ENCODE measurements at places on chromosomes 6 and 20.

GRCh38 chr20:50267041-50267865 lies 76.6 kb downstream of the CEBPB start:
- DNase-seq = peak; percentile 34

DNA sequence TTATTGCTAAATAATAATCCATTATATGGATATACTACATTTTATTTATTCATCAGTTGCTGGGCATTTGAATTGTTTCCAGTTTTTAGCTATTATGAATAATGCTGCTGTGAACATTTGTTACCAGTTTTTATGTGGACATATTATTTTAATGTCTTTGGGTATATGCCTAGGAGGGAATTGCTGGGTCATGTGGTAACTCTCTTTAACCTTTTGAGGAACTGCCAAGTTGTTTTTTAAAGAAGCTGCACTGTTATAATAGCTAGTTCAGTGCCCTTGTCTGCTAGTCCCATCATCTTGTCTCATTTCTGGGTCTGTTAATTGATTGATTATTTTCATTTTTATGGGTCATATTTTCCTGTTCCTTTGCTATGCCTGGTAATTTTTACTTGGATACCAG lies 56.3 kb downstream of the FOXO3 start:
- DNase-seq = no peak

- no peak for DNase-seq
Observed at GRCh38 chr20:17747431-17747846, 47.7 kb downstream of the BANF2 start.

DNA sequence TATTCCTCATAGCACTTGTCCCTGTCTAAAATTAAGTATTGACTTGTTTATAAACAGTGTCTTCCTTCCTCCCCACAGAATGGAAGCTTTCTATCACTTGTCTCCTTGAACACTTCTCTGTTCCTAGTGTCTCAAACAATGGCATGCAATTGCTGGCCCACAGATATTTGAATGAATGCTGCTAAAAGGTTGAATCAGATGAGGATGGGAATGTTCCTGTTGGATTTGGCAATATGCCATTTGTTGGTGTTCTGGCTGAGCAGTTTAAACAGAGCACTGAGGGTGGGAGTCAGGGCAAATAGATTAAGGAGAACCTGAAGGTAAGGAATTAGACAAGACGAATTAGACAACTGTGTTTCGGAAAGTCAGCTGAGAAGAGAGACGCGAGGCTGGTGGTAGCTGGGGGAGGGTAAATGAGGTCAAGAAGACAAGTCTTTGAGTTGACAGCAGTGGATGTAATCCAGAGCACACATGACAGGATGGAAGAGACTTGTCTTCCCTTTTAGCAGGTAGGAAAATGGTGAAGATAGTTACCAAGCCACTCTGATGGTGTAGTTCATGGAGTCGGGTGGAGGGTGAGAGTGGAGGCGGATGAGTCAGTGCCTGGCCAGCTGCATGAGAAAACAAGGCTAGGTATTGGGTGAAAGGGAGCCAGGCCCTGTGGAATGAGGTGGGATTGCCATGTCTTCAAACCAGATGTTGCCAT lies 58.3 kb upstream of the GNRH2 start:
- no peak for DNase-seq

DNA sequence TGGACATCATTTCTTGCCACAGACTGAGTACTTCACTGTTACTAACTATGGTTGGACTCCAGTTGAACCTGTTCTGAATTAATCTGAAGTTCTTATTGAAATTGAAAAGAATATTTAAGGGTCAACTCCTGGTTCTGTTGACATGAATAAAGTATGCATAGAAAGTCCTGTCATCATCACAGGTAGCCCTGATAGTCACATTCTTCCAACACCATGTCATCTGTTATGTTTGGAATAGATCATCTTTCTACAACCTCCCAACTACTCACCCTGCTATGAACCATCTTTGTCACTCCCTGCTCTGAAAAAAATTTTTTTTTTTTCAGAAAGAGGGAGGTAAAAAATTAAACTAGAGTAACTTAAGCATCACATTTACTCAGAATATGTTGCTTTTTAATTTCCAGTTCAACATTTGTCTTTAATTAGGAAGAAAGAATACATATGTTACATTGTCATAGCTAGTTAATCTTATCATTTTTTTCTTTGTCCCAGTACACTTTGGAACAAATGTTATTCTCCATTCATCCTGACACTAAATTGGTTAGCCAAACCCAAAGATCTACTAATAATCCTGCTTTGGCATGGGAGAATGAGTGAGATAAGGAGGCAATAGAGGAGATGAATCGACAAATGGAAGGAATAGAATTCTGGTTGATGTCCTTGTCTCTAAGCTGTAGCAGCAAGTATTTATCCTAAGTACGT lies 775.1 kb upstream of the NRSN1 start:
- DNase-seq = no peak

GRCh38 chr20:51140671-51141070 lies 117.8 kb upstream of the KCNG1 start:
- DNase-seq = no peak

DNA sequence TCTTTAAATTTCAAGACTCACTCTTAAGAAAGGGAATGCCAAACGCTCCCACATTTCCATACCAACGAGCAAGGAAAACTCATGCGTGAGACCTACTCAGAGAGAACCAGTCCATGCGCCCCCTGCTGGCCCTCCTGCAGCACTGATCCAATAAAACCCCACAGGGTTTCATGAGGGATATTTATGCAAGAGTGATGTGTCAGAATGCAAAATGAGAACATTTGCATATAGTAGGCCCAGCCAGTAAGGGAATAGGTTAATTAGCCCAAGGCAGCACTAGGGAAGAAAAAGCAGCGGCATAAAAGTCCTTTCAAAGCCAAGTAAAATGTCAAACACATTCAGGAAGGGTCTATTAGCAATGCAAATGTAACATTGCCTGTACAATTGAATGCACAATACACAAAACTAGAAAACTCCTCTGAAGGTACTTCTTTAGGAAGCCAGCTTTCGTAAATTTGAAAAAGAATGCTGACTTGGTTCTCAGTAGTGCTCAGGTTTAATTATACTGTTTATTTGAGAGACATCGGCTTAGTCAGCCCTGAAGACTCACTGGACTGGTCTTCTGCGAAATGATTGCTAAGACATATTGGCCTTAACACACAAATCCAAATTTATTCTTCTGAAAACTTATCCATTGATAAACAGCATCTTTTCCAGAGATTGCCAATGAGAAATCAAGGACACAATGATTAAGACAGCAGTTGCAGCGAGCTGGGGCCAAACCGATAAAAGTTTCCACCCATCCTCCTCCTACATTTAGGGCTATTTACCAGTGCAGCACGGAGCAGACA lies 93.2 kb downstream of the GMPR start:
- DNase-seq = peak; percentile 91

DNA sequence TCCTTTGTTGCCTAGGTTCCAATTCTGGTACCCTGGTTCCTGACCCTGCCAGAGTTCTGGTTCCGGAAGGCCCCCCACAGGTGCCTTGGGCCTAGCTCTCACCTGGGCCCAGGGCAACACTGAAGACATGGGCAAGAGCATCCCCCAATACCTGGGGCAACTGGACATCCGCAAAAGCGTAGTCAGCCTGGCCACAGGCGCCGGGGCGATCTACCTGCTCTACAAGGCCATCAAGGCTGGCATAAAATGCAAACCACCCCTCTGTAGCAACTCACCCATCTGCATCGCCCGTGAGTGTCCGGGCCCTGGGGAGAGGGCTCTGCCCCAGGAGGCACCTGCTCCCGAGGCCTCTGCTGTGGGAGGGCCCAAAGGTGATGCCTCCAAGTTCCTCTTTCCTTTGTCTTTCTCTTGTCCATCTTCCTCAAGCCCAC lies at the start of gene ARMC12:
ARMC12 (plus strand) TSS at position 51 of the 431 bp plus-strand sequence; CDS start at position 128, 77 bp downstream.
- DNase-seq = no peak

DNA sequence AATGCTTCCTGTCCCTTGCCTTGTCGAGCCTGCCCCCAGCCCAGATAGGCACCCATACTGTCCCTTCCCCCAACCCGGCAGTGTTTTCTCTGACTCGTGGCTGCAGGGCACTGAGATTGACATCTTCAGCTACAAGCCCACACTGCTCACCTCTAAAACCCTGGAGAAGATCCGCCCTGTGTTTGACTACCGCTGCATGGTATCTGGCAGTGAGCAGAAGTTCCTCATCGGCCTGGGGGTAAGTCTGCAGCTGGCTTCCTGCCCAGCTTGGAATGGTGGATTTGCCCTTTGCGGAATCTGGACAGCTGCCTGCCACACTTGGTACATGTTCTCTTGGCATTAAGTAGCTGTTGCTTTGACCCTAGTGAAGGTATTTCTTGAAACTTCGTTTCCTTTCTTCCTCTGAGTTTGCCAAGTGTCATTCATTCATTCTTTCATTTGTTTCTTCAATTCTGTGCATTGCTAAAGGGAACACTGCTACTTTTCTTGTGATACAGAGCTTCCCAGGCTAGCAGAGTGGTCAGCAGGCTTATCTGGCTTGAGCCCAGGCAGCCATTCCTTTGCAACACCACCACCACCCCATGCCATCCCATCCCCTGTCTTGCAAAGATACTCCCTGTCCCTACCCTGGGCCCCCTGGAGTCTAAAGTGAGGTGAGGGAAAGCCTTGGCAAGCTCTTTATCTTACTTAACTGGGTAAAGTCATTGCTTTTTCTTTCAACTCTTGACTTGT lies 26.2 kb downstream of the CCDC167 start:
- DNase-seq = peak; percentile 61

GRCh38 chr20:3613821-3614440 lies 49.3 kb downstream of the GFRA4 start:
- no peak for DNase-seq

GRCh38 chr6:160218810-160219209 lies 39.8 kb downstream of the SLC22A2 start:
- DNase-seq = no peak

DNA sequence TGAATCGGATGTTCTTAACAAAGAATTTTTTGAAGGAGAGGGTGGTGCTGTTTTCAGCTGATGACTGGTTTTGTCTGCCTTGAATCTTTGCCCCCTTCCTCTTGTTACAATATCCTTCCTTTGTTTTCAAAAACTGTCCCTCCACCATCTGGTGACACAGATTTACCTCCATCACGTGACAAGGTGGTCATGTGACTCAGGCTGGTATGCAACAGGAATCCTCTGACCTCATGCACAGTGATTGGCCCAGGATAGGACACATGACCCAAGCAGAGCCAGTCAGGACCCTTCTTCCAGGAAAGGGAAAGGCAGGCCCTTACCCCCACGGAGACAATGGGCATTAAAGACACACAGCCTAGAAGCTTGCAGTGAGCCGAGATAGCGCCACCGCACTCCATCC lies 84.7 kb upstream of the MC3R start:
- DNase-seq = no peak

GRCh38 chr6:37285861-37286311 lies 27.9 kb upstream of the TMEM217 start:
- DNase-seq = no peak

- DNase-seq = peak; percentile 33
Observed at GRCh38 chr6:78693835-78694234, 173.5 kb upstream of the IRAK1BP1 start.
